ENCODE measurements at places on chromosomes 13 and 19. TPM values are rescaled to one million over a fixed set of nuclear protein-coding genes. Genes with fewer than 3 reads are reported as not detected.

GRCh38 chr13:68199271-68199670 is 969.1 kb upstream of the PCDH9 start:
- no peak for DNase-seq

GRCh38 chr13:107518780-107519179 is 696.6 kb downstream of the LIG4 start:
- no peak for DNase-seq

GRCh38 chr13:24459234-24459633 is 53.3 kb downstream of the PARP4 start:
- no peak for DNase-seq

DNA sequence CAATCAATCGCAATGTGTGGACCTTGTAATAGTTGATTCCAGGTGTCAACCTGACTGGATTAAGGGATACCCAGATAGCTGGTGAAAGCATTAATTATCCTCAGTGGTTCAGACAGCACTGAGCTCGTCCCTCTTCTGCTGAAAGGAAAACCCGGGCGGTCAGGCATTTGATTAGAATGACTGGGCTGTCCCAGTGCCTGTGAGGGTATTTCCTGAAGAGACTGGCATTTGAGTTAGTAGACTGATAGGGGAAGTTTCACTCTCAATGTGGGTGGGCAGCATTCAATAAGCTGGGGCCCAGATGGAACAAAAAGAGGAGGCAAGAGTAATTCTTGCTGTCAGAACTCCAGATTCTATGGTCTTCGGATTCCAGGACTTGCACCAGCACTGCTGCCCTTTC is 31.9 kb downstream of the KPNA3 start:
- DNase-seq = no peak

- peak; percentile 60 for DNase-seq
These were observed at the start of gene HSH2D for GRCh38 chr19:16143399-16144215. HSH2D (plus strand) TSS chr19:16143685; CDS start chr19:16148751, 5,066 bp downstream.

GRCh38 chr13:37485756-37486155 is 112.8 kb downstream of the POSTN start:
- DNase-seq = no peak

DNA sequence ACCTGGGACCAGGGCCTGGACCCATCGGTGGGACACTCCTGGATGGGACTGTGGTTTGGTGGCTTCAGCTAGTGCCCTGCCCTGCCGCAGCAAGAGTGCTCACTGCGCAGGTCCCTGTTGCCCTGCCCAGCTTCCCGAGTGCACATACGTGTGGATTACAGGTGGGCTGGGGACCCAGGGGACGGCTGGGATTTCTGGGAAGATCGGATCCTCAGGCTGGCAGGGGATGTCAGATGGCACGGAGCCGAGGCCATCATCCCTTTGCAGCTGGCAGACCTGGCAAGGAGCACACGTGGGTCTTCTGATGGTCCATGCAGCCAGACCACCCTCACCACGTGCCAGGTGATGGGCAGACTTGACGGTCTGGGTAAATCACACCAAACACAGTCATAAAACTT is 69.3 kb downstream of the CHST8 start:
- DNase-seq = no peak

Gene KLK2
- total RNA-seq = not detected

DNA sequence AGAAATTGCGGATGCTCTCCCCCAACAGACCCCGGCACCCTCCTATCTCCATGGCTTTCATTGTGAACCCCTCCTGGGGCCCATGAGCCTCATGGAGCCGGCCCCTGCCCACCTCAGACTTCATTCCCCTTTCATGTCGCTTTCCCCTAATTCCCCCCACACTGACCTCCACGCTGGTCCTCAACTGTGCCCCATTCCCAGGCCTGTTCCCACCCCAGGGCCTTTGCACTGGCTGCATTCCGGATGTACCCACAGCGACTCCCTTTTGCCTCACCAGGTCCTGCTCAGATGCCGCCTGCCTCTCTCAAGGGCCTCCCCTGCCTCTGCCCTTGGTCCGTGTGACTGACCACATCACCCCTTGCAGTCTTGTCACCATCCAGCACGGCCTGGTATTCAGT is 13.3 kb downstream of the SLC27A1 start:
- no peak for DNase-seq
